ENCODE measurements at places on chromosomes 16 and 17.

GRCh38 chr17:27872776-27873175 is 20.4 kb downstream of the LYRM9 start:
- no peak for DNase-seq

DNA sequence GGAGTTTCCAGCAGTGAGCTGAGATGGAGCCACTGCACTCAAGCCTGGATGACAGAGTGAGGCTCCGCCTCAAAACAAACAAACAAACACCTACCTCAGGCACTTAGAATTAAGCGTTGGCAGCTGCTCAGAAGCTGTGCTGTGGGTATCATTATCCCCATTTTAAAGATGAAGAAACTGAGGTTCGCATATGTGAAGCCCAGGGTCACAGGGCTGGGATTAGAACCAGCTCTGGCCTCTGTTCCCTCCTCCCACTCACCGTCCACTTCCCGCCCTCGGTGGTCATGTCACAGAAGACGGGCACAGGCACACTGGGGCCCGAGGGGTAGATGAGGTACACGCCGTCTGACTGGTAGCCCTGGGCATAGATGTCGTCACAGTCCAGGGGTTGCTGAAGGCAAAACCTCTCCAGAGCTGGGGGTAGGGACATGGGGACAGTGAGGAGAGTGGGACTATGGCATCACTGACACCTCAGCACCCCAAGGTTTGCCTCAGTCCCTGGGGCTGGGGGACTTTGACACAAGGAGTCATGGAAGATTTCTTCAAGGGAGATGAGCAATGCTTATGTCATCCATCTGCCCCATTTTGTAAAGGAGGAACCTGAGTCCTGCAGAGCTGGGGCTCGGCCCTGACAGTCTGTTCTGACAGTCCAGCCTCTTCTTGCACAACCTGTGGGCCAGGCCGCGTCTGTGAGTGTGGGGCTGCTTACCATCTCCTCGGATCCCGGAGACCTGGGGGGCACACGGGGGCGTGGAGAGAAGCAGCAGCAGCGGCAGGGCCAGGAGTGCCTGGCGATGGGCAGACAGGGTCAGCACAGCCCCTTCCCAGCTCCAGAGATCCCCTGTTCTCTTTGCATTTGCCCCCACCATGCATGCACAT is 700 bp downstream of the MFAP4 start:
- DNase-seq, result no peak

DNA sequence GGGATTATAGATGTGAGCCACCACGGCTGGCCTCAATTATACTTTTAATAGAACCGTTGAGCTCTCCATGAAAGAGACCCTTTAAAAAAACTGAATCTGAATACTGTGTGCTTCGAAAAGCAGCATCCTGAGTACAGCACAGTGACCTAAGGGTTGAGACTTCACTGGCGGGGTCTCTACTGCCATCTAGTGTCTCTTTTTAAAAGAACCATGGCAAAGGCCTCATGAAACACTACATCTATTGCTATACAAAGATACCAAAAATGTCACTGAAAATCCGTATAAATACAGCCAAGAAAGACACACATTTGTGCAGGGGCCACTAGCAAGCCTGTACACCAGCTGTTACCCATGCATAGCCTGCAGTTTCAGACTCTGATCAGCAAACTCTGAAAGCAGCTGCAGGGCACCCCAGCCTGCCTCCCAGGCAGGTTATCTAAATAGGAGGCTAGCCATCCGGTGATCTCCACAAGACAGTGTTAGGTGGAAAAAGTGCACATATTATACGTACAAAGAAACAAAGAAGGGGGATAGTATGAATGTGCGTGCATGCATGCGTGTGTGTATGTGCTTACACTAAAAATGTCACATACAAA is 35.3 kb downstream of the NPLOC4 start:
- peak; percentile 43 for DNase-seq

DNA sequence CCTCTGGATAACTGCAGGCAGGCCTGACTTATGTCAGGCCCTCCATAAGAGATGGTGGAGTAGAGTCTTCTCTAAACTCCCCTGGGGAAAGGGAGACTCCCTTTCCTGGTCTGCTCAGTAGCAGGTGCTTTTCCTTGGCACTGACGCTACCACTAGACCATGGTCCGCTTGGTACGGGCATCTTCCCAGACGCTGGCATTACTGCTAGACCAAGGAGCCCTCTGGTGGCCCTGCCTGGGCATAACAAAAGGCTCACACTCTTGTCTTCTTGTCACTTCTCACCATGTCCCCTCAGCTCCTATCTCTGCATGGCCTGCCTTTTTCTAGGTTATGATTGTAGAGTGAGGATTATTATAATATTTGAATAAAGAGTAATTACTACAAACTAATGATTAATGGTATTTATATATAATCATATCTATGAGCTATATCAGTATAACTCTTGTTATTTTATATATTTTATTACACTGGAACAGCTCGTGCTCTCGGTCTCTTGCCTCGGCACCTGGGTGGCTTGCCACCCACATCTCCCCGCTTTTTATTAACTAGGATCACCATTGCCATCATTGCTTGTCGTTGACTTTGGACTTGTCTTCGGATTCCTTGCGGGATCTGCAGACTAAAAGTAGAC is 59.8 kb upstream of the ARL4D start:
- peak; percentile 62 for DNase-seq

DNA sequence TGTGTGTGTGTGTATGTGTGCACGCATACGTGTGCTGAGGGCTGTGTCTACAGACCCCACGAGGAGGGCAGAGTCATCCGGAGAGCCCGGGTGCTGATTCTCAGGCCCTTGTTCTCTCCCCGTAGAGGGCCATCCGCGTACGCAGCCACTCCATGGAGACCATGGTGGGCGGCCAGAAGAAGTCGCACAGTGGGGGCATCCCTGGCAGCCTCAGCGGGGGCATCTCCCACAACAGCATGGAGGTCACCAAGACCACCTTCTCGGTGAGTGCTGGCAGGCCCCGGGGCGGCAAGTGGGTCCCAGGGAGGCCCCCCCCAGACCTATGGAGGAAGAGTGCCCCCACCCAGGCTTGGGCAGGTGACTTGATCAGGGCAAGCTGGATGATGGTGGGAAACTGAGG is 45.5 kb downstream of the OR1D5 start:
- DNase-seq, result no peak

- DNase-seq, result no peak
These were observed 20.7 kb downstream of the TOM1L2 start for GRCh38 chr17:17951524-17951923.

- DNase-seq, result peak; percentile 58
These were observed 36.0 kb downstream of the PGS1 start for GRCh38 chr17:78414178-78415162.

DNA sequence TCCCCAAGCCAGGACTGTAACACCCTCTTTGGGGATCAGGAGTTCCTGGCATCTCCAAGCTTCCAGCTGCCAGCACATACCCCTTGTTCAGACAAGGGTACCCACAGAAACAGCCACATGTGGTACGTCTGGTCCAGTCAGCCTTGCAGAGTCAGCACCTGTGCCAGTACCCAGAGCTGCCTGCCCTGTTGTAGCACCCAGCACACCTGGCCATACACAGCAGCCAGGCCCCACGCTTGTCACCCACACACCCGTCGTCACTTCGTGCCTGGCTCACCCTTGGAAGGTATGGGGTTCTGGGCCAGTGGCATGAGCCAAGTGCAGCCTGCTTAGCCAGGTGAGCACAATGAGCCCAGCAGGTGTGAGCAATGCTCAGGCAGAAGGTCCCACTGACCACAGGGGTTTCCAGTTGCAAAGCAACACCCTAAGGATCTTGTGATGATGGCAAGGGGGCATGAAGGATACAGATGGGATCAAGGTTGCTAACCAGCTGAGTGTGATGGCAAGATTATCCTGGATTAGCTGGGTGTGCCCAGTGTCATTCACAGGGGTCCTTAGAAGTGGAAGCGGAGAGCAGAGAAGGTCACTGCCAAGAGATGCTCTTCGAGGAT is 202.3 kb downstream of the CPPED1 start:
- no peak for DNase-seq

GRCh38 chr16:79750311-79750710 is 149.8 kb upstream of the MAF start:
- DNase-seq, result no peak

DNA sequence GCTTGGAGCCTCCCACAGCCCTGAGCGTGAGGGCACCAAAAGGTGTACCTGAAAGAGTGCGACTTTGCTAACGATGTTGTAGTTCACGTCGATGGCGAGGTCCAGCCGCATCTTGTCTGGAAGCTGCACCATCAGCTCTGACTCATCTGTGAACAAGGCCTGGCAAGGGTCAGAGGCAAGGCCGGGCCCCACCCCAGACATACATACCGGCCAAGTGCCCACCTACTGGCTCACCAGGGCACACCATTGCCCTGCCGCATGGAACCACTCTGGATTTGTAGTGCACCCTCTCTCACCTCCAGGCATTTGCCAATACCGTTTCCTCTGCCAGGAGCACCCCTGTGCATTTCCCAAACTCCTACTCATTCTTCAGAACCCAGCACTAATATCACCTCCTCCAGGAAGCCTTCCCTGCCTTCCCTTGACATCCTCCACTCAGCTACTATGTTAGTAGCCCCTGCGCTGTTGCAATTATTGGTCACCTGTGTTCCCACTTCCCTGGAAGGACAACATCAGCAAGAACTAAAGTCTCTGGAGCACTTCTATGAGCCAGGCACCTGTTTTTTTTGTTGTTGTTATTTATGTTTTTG is 69.4 kb downstream of the CNGB1 start:
- DNase-seq, result no peak

All from stimulated activated naive CD4-positive, alpha-beta T cell (primary cell).